ENCODE measurements at places on chromosomes 5 and 9. TPM values are rescaled to one million over a fixed set of nuclear protein-coding genes. Genes with fewer than 3 reads are reported as not detected.

Gene PCDHGB7
- total RNA-seq, result not detected

Gene INSL4
- total RNA-seq, result not detected

Gene GCNT4
- total RNA-seq, result 6.8 TPM

Gene HMMR
- 0.67 TPM for total RNA-seq

Gene SYK
- 1.5 TPM for total RNA-seq

Gene DIRAS2
- total RNA-seq, result not detected

Gene ITGA1
- 7.3 TPM for total RNA-seq

Gene SOX30
- not detected for total RNA-seq

Gene JADE2
- total RNA-seq, result 126 TPM

Gene JMY
- 104 TPM for total RNA-seq

Gene RNF183
- total RNA-seq, result not detected

Gene RBM18
- total RNA-seq, result 34.0 TPM

Gene DNAJB5
- total RNA-seq, result 2.1 TPM

Gene PTGES2
- 44.6 TPM for total RNA-seq

Gene RAD1
- 35.4 TPM for total RNA-seq

Gene CBY3
- 0.44 TPM for total RNA-seq

Gene SERINC5
- 112 TPM for total RNA-seq
